Activated T-cell treated with anti-CD3 and anti-CD28 coated beads, Interleukin-2, amount 50 U/mL, for 24 hours (primary cell): ENCODE measurements at places on chromosomes 16 and 17.

DNA sequence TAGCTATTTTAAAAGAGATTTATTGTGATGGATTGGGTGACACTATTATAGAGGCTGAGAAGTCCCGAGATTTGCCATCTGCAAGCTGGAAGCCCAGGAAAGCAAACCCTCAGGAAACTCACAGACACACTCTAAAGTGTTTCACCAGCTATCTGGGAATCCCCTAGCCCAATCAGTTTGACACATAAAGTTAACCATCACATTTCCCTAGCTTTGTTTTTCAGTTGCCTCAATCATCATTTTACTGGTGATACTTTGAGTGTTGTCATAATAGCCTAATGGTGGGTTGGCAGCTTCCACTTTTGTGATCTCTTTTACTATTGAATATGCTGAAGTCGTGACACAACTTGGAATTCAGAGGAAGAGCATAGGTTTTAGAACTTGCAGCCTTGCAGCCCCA is 1.8 kb downstream of the SGF29 start:
- no peak for DNase-seq

DNA sequence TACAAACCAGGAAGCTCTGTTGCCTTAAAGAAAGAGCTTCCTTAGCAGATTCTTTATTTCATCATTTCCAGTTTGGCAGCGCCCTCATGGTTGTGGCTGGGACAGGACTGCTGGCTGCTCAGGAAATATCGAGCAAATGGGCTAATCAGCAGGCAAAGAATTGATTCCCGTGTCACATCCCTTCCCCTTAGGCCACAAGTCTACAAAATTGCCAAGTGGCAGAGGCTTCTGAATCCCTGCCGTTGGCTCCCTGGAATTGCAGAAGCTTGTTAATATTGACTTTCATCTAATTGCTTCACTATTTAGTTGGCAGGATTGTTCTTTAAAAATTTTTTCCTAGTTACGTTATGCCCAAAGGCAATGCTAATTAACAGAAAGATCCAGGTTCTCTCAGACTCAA is 456.3 kb upstream of the ERCC4 start:
- no peak for DNase-seq

DNA sequence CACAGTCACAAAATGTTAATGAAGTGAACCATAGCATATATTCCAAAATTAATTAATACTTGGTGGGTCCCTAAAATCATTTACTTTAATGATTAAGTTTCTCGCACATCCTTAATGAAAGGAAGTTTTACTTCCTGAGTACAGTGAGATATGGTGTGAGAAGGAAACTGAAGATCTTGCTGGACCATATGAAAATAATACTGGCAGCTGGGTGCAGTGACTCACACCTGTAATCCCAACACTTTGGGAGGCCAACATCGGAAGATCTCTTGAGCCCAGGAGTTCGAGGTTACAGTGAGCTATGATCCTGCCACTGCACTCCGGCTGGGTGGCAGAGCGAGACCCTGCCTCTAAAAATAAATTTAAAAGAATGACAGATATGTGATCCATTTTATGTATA is 62.5 kb downstream of the ABCA8 start:
- DNase-seq, result no peak

- no peak for DNase-seq
Observed at GRCh38 chr17:57918017-57918895, 37.0 kb downstream of the CUEDC1 start.

DNA sequence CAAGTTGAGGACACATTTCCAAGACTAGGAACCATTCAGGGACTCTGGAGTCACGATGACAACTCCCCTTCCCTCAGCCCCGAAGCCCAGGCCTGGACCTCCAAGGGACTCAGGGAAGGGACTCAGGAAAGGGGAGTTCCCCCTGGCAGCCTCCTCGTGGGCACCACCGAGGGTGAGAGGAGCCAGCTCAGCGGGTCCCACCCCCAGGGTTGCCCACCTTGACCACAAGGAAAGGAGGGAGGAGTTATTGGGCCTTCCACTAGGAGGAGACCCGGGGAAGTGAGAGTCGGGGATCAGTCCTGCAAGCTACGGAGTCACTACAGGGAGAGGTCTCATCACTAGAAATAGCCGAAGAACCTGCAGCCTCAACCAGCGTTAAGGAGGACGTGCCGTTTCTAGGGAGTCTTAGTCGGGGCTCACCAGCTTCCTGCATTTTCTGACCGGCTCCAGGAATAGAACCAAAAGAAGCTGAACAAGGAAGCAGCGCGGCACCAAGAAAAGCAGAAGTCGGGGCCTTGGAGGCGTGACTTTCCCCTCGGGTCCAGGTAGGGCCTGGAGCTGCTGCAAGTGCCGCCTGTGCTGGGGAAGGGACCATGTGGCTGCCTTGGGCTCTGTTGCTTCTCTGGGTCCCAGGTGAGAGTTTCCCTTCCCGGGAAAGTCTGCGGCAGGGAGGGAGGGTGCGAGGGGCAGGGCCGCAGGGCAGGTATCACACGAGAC is at the start of gene CD300A:
CD300A (plus strand) TSS at position 524 of the 717 bp plus-strand sequence; CDS start at position 594, 70 bp downstream.
- DNase-seq, result no peak

DNA sequence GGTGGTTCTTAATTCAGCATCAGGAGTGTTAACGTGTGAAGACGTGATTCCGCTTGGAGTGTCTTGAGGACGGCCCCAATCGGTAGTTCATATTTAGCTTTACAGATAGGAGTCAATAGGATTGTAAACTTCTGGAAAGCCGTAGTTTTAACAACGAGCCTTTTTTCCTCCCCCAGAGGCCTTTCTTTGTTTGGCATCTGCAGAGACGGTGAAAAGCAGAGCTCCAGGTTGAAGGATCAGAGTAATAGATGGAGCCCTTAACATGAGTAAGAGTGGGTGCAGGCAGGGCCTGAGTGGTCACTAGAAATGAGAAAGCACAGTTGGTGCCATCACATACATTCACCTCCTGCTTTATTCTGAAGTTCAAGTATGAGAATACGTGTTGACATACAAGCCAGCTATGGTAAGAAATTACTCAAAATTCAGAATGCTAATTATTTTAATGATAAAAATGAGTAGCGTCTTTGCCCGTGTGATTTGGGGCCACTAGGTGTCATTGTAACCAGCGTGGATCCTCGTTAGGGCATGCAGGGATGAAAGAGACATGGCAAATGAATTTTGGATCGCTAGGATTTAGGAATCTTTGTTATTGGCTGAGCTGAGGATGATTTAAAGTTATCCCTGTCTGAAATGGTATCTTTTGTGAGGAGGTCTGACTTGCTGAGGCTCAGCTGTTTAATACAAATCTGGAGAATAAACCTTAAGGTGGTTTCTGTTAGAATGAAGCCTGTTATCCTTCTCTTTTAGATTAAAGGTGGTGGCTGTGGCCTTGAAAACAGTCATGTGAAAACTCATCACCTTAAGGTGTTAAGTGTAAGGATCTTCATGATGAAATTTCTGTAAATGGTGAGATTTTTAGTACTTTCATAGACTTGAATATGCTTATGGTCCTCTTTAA is 18.6 kb downstream of the PRCD start:
- no peak for DNase-seq

GRCh38 chr16:62105244-62105643 is 69.0 kb upstream of the CDH8 start:
- no peak for DNase-seq
